Right lung (tissue), 10 donors: ENCODE measurements at places on chromosomes 11 and 22. TPM values are rescaled to one million over a fixed set of nuclear protein-coding genes. Genes with fewer than 3 reads are reported as not detected.

UBTFL1 gene
- not detected for polyA plus RNA-seq

CCDC88B gene
- 7.4 TPM for polyA plus RNA-seq

- no peak for DNase-seq
Observed at GRCh38 chr22:50699756-50700386, 27.2 kb downstream of the SHANK3 start.

- DNase-seq = no peak
Observed at GRCh38 chr11:61963016-61963281, 4.5 kb downstream of the FTH1 start.

- DNase-seq = no peak
Observed at GRCh38 chr11:64887234-64887756, 8.9 kb upstream of the EHD1 start.

GRCh38 chr11:5339771-5340322 is 3.5 kb downstream of the OR51B5 start:
- no peak for DNase-seq

GRCh38 chr22:35454416-35455054 is 54.6 kb downstream of the MCM5 start:
- no peak for DNase-seq

DNA sequence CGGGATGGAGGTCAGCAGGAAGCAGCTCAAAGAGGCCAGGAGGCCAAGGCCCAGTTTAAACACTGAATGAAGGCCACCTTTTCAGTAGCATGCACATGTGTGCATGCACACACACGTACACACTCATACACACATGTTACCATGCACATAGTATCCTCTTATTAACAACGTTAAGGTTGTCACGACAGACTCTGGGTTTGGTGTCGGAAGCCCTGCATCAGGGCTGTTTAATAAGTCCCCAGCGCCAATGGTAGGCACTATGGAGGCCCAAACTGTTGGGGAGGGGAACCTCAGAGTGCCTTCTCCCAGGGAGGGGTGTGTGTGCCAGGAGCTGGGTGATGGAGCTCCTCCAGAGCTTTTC is 39.5 kb upstream of the ADA2 start:
- no peak for DNase-seq

- DNase-seq = no peak
Observed at GRCh38 chr11:59175091-59175501, 3.2 kb downstream of the DTX4 start.

DNA sequence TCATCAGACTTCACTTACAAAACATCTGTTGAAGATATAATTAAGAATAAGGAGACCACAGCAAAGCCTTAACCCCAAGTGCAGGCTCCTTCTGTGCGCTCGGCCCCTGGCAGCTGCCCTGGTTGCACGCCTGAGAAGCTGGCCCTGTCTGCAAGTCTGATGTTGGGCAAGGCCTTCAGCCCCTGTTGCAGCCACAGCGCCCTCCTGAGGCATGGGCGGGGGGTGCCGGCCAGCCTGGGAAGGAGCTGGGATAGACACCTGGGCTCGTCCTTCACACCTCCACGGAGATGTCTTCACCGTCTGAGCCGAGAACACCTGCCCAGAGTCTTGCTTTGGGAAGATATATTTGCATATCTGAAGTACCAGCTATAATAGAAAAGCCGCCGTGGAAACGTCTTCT is 104.1 kb downstream of the MPPED1 start:
- DNase-seq = no peak

GRCh38 chr11:61297746-61298145 is 2.6 kb upstream of the VWCE start:
- no peak for DNase-seq
